HTR-8/SVneo (cell line): ENCODE measurements at places on chromosomes 13 and 19.

GRCh38 chr19:1474011-1474764, 4.8 kb downstream of the C19orf25 start:
- no peak for DNase-seq

- DNase-seq = no peak
Measured at GRCh38 chr19:46660551-46661019, 397 bp downstream of the DACT3 start.

DNA sequence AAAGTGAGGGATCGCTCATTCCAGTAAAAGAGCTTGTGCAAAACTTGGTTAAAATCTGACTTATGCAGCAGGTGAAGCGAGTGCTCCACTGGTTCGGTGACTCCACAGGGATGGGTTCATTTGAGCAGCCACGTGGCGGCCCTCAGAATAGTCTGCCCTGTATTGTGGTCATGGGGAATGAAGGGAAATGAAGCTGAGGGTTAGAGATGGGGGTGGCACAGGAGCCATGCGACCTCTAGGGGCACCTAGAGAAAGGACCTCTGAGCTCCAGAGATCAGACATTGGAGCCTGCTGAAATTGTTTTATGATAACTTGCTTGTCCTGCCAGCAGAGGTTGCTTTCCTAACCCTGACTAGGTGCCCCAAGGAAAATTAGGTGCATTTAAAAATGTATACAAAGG, 26.6 kb downstream of the CBY2 start:
- peak; percentile 27 for DNase-seq

DNA sequence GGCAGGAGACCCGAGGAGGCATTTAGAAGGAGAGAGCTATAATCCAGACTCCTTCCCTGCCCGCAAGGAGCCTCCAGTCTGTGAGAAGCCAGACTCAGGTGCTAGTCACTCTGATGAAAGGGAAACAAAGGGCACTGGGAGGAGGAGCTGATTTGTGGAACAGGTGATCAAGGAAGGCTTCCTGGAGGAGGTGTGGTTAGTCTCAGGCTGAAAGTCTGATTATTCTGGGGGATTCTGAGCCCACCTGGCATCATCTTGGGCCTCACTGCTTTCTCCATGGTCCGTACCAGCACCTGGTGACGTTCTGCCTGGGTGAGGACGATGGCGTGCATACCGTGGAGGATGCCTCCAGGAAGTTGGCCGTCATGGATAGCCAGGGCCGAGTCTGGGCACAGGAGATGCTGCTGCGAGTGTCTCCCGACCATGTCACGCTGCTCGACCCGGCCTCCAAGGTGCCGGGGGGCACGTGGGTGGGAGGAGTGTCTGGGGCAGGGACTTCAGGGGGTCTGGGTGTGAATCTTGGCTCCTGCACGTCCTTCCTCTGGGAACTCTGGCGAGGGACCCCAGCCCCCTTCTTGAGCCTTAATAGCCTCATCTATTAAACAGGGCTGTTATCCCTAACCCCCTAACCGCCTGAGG, 3.9 kb downstream of the EPS8L1 start:
- DNase-seq = no peak

- DNase-seq = no peak
Measured at GRCh38 chr19:3618144-3618810, 8.3 kb downstream of the CACTIN start.

GRCh38 chr19:14138576-14139265, 2.3 kb upstream of the ASF1B start:
- no peak for DNase-seq

DNA sequence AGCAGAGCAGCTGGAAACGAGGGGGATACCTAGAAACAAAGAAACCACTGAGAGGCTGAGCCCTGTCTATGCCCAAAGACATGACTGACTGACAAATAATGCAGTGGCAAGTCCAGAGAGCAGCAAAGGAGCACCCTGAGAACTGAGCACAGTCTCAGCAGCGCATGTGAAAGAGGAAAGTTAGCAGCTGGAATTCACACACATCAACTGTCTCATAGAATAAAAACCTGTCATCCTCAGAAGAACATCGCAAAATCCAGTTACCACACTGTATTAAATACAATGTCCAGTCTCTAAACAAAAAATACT, 24.1 kb upstream of the DLEU7 start:
- no peak for DNase-seq

DNA sequence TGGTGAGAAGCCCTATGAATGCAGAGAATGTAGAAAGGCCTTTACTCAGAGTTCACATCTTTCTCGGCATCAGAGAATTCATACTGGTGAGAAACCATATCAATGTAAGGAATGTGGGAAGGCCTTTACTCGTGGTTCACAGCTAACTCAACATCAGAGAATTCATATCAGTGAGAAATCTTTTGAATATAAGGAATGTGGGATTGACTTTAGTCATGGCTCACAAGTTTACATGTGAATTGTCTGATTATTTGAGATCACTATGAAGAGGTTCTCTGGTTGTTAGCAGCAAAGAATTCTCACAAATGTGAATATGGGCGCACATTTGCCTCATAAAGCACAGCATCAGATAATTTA, 43.7 kb downstream of the ZNF585A start:
- no peak for DNase-seq

GRCh38 chr13:94722609-94723345, 10.4 kb upstream of the SOX21 start:
- no peak for DNase-seq

- DNase-seq = peak; percentile 99
Measured at GRCh38 chr19:50203281-50204080, at the start of gene MYH14. Gene MYH14 (plus strand): TSS chr19:50203622. CDS start chr19:50210366, 6,744 bp downstream.

DNA sequence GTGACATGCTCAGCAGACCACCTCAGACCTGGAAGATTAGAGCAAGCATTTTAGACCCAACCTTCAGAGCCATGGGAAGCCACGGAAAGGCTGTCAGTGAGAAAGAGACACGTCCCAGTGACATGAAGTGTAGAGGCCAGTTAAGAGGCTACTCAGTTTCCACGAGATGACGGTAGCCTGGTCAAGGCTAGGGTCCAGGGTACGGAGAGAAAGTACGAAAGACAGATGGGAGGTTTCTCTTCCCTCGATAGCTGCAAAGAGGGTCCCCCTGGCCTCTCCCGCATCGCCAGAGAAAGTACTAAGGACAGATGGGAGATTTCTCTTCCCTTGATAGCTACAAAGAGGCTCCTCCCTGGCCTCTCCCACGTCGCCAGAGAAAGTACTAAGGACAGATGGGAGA, 8.6 kb downstream of the ZSCAN5A start:
- no peak for DNase-seq

GRCh38 chr19:46654621-46655152, 6.3 kb downstream of the DACT3 start:
- DNase-seq = no peak

DNA sequence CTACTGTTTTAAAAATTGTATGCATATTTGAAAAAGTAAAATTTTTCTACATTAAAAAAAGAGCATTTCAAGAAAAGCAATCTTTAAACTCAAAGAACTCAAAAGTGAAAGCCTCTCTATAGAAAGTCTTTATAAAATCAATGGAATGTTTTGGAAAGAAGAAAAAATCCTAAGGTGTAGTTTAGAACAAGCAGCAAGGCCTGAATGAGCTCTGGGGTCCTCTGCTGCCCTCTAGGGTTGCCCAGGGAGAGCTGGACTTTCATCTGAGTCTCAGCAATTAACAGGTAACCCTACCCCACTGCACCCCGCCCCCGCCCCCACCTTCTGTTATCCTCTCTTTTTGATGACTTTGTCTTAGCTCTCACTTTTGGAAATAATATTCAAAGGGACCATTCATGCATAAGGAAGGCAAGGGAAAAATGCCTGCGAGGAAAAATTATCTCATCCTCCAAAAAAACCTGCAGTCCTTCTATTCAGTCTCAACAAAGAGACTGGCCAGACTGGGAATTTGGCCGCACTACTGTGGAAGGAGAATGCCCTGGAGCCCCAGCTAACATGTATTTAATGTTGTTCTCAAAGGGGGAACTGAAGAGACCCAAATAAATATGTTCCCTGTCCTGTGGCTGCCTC, 24.1 kb downstream of the SLC25A30 start:
- DNase-seq = peak; percentile 31

DNA sequence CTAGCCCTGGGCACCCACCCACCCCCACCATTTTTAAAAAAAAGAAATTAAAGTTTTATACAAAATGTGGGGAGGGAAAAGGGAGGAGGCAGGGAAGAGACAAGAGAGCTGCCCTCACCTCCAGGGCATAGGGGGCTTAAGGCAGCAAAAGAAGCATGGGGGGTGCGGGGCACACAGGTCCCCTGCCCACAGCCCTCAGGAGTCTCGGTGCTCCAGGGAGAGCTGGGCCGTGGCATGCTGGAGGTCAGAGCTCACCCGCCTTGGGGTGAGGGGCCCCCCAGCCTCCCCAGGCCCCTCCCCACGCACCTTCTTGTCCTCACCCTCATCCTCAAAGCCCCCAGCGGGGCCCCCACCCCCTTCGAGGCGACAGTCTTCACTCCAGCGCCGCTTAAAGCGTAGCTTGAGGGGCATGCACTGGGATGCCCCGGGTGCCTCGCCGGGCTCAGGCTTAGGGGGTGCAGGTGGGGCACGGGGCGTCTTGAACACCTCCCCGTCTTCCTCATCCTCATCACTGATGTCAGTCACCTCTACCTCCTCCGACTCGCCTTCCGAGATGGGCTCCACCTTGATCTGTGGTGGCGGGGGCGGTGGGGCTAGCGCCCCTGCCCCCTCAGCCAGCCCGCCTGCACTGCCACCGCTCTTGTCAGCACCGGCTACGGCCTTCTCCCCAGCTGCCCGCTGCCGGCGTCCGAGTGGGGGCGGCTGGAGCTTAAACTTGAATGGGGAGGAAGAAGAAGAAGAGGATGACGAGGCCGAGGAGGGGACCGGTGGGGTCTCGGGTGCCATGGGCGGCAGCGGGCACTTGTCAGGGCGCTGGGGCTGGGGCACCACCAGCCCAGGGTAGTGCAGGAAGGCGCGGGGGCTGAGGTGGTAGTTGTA, 6.1 kb upstream of the GSK3A start:
- DNase-seq = no peak

GRCh38 chr19:48479686-48480085, 10.5 kb downstream of the CYTH2 start:
- no peak for DNase-seq
